ENCODE measurements at places on chromosomes 6 and 20.

GRCh38 chr6:136790411-136791295, 1.6 kb downstream of the MAP3K5 start:
- DNase-seq: no peak

DNA sequence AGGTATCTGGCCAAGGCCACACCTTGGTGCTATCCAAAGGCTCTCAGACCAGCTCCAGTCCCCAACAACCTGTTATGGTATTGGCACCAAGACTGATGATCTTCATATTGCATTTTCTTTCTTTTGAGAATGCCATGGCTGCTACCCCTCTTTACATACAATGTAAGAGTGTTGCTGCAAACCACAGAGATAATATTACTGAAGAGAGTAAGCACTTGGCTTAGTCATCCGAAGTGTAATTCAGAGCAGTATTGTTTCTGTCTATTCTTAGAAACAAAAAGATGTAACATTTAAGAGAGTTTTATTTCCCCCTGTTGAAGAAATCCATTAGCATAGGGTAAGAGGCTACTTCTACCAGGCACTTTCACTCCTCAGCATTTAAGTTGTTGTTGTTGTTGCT, 212.5 kb downstream of the C6orf118 start:
- no peak for DNase-seq

DNA sequence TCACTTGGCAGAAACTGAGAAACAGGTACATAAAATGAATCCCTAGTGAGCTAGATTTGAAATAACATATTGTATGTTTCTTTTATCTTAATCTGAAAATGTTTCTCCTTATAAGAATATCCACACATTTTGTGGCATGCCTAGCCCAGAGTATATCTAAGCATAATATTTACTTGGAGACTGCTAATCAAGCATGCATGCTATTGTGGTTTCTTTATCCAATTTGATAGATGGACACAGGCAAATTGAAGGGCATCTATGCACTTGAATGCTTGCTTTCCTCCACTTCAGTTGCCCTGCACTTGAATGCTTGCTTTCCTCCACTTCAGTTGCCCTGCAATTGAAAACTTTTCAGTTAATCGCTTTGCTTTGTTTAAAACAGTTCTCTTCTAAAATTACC, 729.8 kb downstream of the TBC1D32 start:
- no peak for DNase-seq

- DNase-seq: peak; percentile 96
Measured at GRCh38 chr6:41682056-41682477, 43.8 kb downstream of the MDFI start.

- DNase-seq: no peak
Measured at GRCh38 chr6:8180327-8181159, 78.2 kb upstream of the EEF1E1 start.

- DNase-seq: no peak
Measured at GRCh38 chr6:139368661-139369060, 5.8 kb downstream of the CITED2 start.

DNA sequence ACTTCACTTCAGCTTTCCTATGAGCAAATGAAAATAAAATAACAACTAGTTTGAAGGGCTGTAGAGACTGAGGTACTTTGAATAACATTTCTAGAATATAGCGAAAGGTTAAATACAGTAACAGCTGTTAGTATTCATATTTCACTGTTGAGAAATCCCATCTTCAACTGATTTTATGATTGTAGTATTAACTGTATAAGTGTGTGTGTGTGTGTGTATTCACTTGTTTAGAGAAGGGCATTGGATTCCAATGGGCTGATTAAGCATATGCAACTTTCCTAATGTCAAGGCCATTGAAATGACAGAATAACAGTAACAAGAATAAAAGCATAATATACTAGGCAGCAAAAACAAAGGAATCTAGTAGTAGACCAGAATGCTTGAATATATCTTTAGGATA, 957.5 kb upstream of the EPHA7 start:
- no peak for DNase-seq

DNA sequence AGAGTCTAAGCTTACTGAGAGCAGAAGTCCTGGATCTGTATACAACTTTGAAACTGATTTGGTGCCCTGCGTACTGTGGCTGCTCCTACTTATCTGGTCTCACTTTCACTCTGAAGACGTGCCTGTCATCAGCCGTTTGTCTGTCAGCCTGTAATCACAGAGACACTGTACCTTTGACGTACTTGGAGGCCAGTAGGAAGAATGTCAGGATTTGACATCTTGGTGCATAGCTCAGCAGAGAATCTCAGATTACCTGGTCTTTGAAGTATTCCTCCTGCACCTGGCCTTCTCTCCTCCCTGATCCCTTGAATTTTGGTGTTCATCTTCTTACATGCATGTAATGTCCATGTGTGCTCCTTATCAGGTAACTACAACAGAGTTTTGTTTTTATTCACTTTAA, 37.7 kb downstream of the DSE start:
- no peak for DNase-seq
